ENCODE measurements at places on chromosomes 6 and 20.

GRCh38 chr20:40282541-40282940 lies 406.5 kb downstream of the MAFB start:
- DNase-seq: no peak

- no peak for DNase-seq
Measured at GRCh38 chr6:76615395-76615794, 542.9 kb upstream of the IMPG1 start.

DNA sequence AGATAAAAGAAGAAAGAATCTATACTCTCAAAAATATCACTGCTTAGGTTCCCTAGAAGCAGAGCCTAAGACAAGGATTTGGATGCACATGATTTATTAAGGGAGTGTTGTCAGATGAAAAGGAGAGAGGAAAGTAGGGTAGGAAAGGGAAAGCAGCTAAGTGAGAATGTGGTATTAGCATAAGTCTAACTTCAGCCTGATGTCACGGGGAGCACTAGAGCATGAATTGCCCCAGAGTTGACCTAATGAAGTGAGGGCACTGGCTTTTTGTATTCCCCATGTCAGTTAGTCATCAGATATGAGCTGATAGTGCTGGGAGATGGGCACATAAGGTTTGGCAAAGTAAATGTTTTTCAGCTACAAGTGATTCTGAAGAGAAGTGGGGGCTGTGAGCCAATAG lies 129.0 kb upstream of the THEMIS start:
- DNase-seq: no peak

- DNase-seq: no peak
Measured at GRCh38 chr20:13333793-13334192, 112.7 kb downstream of the ISM1 start.

GRCh38 chr6:21257125-21257524 lies 336.4 kb upstream of the SOX4 start:
- no peak for DNase-seq

DNA sequence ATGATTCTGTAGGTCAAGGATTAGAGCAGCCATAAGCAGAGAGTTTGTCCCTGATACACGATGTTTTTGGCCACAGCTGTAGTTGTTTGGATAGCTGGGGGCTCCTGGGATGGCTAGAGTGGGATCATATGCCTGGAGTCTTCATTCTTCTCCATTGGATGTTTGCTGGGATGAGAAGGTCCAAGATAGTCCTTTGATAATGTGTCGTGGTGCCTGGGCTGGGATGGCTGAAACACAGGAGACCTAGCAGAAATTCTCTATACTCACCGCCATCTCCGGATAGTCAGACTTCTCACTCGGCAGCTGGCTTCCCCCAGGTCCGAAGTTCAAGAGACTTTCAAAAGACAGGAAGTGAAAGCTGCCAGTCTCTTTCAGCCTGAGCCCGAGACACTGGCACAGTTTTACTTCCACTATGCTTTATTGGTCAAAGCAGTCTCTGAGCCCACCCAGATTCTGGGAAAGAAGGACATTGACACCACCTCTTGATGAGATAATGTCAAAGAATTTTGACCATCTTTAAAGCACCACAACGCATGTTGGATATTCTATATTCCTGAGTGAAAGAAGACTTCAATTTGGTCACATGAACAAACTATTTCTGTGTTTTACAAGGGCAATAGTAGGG lies 16.0 kb downstream of the MARCKS start:
- no peak for DNase-seq

GRCh38 chr6:35786810-35787209 lies 6.0 kb downstream of the CLPSL1 start:
- no peak for DNase-seq

- DNase-seq: no peak
Measured at GRCh38 chr6:52160472-52161104, 25.6 kb upstream of the IL17A start.

DNA sequence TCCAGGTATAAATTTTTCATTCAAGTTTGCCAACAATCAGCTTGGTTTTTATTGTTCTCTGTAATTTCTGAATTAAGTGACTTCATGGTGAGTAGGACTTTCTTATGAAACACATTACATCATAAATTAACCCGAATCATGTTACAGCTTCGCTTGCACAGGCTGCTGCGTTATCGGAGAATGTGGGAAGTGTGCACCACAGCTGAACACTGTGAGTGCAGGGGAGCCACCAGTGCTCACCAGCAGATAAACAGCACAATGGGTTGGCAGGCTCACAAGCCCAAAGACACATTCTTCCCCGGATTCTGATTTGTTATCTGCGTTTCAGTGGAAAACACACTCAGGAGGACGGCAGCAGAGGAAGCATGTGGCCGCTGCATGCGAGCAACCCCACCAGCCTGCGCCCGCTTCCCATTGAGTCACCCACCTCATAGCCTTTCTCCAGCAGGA lies 121.1 kb downstream of the GMDS start:
- DNase-seq: no peak

DNA sequence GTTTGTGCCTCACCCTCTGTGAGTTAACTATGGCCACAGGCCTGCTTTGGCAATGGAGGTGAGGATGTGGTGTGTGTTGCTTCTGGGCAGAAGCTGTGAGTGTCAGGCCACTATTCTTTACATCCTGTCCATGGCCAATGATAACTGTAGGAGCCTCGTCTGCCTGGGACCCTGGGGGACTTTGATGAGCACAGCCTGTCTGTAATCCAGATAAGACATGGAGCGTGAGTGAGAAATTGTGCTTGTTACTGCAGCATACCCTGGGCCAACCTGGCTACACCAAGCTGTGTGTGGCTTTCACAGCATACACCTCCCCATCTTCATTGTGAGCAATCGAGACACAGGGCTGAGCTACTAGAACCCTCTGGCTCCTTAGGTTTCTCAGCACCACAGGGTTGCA lies 150.4 kb downstream of the MYLK4 start:
- DNase-seq: no peak

DNA sequence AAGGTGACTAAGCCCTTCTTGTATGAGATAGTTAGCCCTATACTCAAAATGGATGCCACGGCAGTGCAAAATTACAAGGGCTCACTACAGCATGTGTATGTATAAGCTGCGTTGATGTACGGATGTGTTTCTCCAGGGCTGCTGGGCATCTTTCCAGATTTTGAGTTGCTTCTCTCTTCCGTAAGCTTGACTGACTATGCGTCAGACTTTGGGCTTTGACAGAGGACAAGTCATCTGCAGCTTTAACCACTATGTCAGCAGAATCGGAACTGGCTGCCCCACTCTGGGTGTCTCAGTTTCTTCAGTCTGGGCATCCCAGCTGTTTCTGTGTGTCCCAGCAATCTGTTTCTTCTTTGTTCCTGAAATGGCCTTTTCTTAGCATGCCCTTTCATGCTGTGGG lies 241.6 kb downstream of the BTBD3 start:
- no peak for DNase-seq

GRCh38 chr6:65798280-65799014 lies 91.4 kb upstream of the EYS start:
- DNase-seq: no peak

GRCh38 chr6:34438705-34439104 lies 12.8 kb upstream of the RPS10 start:
- DNase-seq: no peak

DNA sequence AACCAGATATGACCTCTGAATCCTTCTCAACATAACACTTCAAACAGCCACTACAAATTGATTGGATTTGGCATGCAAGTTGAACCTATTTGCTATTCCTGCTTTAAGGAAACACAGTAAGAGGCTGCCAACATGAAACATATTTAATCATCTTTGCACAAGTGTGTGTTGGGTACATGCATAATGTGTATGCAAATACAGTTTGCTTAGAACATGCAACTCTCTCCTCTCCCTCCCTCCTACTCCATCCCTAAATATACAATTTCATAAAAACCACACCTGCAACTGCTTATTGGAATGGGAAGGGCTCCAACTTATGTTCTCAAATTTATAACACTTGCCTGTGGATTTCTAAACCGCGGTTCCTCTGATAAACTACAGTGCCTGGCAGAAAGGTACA lies 71.5 kb downstream of the CD83 start:
- DNase-seq: no peak

Data from activated CD8-positive, alpha-beta memory T cell treated with anti-CD3 and anti-CD28 coated beads for 48 hours (primary cell).